ENCODE measurements at places on chromosomes 3 and 15.

GRCh38 chr3:51873253-51873766 is 2.1 kb downstream of the IQCF5 start:
- DNase-seq = no peak

GRCh38 chr3:101077361-101078011 is 84.3 kb upstream of the ABI3BP start:
- DNase-seq = peak; percentile 43

DNA sequence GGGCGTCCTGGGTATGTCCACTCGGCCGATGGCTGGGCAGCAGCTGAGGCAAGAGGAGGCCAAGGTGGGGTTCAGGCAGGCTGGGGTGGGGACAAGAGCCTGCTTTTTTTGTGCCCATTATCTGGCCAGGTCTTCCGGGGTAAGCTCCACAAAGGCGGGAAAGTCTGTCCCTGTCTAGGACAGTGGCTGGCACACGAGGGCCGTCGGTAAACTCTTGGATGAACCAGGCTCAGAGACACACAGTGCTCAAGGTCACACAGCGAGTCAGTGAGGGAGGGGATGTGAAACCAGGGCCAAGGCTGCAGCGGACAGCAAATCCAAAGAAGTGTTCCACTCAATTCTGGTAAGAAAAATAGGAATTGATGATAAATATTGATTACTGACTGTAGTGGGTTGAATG is 2.9 kb downstream of the DNAJB8 start:
- DNase-seq = no peak

- DNase-seq = peak; percentile 54
Measured at GRCh38 chr3:14403619-14404155, 1.3 kb downstream of the SLC6A6 start.

DNA sequence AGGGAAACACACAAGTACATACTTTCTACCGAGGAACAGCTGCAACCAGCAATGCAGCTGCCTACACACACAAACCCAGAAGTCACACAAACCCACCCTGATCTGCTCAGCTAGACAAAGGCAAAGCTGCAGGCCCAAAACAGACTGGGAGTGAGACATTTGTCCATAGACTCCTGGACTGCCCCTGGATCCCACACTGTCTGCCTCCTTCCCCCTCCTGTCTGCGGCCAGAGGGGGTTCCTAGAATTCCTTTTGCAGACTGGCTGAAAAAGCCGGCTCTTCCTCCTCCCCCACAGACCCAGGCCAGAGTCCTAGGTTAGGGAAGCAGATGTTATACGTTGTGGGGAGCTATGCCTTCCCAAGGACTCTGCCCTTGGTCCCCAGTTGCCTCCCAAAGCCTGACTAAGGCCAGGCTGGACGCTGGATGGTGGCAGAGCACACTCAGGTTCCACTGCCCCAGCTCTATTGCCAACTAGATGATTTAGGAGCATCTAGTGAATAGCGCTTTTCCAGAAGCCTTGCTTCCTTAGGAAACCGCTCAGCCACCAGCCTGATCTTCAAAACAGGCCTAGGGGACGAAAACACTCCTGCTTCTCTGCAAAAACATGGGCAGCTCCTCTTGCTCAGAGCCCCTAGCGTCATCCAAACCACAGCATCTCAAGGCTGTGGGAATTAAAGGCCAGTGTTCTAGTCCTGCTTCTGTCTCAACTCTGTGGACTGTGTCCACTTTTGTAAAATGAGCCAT is 37.4 kb upstream of the CILP start:
- DNase-seq = no peak

DNA sequence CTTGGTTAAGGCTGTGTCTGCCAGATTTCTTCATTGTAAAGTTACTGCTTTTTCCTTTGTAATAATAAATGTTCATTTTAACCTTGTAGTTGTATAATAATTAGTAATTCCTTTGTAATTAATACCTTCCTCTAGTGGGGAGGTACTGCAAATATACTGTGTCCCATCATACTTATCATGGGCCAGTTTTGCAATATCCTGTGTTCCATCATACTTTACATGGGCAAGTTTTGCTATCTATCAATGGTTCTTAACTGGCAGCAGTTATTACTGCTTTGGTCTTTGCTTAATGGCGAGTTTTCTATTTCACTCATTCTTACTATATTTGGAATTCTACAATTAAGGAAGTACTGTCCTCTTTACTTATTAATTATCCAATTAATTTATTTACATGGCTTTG is 10.6 kb downstream of the ATP2C1 start:
- DNase-seq = no peak

- DNase-seq = no peak
Measured at GRCh38 chr15:79169526-79170133, 79.0 kb upstream of the RASGRF1 start.

DNA sequence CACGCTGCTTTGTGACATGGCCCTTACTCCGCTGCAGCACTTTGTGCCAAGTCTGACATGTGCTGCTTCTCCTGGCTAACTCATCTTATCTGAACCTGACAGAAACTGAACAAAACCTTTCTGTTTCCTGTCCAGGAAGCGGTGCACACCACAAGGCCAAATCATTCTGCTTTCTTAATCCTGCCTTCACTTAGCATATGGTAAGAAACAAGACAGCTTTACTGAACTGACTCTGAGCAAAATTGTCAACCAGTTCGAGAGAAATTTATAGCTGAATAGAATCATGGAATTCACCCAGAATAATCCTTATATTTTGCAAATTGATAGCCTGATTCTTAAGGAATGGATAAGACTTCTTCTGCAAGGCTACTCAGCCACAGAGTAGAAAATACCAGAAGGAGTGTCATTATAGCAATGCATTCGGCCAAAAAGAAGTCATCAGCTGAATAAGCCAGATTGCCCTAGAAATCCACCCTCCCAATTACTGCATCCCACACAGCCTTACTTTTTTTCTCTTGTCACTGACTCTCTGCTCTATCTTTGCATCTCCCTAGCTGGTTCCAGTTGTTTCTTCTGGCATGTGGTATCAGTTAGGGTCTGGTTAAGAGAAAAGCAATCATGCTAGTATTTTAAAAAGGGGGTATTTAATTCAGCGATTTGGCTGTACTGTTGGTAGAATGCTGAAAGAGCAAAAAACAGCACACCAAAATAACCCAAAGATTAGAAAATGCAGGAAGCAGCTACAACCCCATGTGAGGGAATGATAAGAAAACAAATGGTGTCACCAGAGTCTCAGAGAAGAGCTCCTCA is 41.6 kb upstream of the STRIT1 start:
- no peak for DNase-seq

- DNase-seq = peak; percentile 72
Measured at GRCh38 chr15:65856821-65857455, 12.4 kb upstream of the RAB11A start.

DNA sequence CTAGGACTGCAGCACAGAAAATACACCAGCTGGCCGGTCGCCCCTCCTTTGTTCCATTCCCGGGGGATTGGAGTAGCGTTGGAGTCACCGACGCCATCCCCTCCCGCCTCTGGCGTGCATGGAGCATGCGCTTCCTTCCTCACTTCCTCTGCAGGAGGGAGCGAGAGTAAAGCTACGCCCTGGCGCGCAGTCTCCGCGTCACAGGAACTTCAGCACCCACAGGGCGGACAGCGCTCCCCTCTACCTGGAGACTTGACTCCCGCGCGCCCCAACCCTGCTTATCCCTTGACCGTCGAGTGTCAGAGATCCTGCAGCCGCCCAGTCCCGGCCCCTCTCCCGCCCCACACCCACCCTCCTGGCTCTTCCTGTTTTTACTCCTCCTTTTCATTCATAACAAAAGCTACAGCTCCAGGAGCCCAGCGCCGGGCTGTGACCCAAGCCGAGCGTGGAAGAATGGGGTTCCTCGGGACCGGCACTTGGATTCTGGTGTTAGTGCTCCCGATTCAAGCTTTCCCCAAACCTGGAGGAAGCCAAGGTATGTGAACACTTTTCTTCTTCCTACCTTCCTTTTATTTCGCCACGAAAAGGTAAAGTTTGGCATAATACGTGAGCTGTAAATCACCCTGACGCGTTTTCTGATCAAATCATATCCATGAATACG is at the start of gene SCG3:
TSS of gene SCG3 (plus strand) at position 201 of the 661 bp plus-strand sequence. CDS start at position 454, 253 bp downstream.
- DNase-seq = peak; percentile 60

DNA sequence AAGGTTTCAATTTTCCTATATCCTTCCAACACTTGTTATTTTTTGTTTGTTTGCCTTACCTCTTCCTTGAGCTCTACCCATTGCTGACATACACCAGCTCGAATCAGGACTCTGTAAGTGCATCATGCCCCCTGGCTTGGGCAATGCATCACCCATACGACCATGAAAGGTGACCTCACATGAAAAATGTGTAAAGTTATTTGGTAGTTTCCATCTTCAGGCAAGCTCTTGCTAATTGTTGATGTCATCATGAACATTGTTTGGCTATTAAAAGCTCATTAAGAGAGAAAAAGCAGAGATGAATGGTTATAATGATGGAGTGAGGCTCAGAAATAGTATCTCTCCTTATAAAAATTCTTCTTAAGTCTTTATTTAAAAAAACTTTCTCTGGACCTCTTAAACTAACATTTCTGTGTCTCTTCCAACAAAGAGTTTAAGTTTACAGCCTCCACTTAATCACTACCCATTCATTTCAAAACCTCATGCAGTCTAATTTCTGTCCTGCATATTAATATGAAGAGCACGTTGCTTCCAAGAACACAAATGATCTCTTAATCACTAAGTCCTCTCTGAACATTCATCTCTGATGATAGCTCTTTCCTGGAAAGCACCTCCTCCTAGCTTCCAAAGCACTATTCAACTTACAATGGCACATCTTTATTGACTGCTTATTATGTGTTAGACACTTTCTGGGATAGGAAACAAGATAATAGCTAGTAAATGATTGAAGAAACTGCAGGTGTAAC is 236.3 kb downstream of the NFKBIZ start:
- no peak for DNase-seq

DNA sequence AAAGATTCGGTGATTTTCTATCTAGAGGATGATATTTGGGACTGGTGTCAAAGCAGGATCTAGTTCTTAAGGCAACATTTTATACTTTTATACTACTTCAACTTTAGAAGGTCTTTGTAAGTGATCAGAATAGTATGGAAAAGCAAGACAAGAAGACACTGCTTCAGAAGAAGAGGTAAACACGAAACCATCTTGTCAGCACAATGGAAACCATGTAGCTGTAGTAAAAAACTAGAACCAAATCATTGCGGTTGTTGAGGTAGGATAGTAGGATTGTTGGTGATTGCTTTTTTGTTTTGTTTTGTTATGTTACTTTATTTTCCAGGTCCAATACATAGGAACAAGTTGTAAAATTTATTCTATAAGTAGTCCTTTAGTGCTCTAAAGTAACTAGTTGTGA is 40.0 kb downstream of the SEMA6D start:
- DNase-seq = no peak

- no peak for DNase-seq
Measured at GRCh38 chr3:186454881-186455703, 89.1 kb downstream of the CRYGS start.

DNA sequence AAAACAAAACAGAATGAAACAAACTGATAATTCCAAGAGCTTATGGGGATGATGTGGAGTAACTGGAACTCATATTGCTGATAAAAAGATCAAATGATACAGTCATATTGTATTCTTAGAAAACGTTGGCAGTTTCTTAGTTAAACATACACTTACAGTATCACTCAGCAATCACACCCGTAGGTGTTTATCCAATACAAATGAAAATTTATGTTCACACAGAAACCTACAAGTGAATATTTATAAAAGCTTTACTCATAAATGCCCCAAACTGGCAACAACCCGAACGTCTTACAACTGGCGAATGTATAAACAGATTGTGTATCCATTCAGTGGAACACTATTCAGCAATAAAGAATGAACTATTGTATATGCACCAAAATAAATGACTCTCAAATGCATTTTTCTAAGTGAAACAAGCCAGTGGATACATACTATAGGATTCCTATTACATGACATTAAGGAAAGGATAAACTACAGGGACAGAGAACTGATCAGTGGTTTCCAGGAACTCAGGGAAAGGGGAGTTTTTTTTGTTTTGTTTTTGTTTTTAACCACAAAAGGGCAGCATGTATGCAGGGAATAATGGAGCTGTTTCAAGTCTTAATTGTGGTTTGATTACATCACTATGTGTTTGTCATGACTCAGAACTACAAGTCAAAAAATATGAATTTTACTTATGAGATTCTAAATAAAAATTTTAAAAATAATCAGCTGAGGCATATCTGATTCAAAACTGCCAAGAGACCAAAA is 71.8 kb upstream of the NDUFB4 start:
- DNase-seq = peak; percentile 76

DNA sequence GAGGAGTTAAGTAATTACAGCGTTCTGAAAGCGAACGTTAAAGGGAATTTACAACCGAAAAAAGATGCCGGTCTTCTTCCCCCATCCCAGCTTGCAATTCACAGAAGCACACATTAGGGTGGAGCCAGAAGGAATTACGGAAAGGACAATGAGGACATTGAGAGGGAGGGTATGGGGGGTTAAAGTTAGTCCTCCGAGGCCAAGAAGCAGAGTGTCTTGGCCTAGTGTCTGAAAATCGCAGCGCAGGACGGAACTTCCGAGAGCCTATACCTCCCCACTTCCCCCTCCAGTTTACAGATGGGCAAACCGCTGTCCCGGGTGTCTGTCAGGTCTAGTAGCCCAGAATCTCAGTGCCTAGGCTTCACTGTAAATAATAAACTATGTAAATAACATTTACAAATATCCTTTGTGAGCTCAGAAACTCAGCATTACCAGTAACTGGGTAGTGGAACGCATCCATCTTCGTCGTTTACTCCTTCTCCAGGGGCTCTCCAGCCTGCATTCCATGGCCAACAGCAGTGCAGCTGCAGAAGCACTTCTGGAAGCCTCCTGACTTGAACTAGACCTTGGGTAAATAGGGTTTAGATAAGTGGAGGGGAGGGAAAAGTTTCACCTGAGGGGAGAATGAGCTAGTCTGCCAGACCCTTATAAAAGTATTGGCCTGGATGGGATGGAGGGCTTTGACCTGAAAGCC is 922 bp downstream of the ADPRH start:
- no peak for DNase-seq

- DNase-seq = no peak
Measured at GRCh38 chr3:141784531-141784930, 21.3 kb downstream of the GRK7 start.

DNA sequence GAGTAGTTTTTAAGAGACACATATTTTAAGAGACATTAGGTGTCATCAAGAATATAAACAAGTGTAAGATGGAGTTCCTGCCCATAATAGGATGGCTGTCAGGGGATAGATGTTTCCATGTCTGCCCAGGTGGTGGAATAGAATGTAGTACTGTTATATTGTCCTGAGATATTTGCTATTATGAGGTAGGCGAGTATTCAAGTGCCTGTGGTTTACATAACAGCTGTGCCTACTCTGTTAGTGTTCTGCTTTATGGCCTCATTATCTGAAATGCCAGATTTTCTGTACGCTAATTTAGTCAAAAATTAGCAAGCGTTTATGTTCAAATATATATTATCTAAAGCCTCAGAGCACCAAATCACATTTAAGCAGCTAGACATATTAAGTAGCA is 360.2 kb upstream of the ROPN1 start:
- no peak for DNase-seq

DNA sequence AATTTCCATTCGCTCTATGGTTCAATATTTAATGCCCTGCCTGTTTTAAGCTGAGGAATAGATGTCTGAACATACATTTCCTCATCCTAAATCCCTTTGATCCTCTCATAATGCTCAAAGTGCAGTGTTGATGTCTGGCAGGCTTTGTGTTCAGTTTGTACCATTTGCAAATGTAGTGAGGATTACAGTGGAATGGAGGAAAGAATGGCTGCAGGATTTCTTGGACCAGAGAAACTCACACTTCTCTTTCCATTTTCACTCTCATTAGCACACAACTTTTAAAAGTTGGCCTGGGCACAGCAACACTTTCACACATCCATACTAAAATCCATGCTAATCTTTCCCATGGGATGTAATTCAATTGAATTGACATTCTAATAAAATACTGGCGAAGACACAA is 28.6 kb upstream of the THRB start:
- no peak for DNase-seq
